SK-MEL-5 (cell line): ENCODE measurements at places on chromosomes 7 and 10. TPM values are rescaled to one million over a fixed set of nuclear protein-coding genes. Genes with fewer than 3 reads are reported as not detected.

POR gene
- total RNA-seq: 136 and 150 TPM in 2 replicates

SRGN gene
- total RNA-seq: 3.9 and 4.8 TPM in 2 replicates

IGF2BP3 gene
- 69.0 and 85.6 TPM in 2 replicates for total RNA-seq

ZEB1 gene
- 3.2 and 4.2 TPM in 2 replicates for total RNA-seq

ABCB1 gene
- 2.0 and 3.2 TPM in 2 replicates for total RNA-seq
